Mesothelial cell of epicardium (in vitro differentiated cells): ENCODE measurements at places on chromosomes 11 and 22. TPM values are rescaled to one million over a fixed set of nuclear protein-coding genes. Genes with fewer than 3 reads are reported as not detected.

DNA sequence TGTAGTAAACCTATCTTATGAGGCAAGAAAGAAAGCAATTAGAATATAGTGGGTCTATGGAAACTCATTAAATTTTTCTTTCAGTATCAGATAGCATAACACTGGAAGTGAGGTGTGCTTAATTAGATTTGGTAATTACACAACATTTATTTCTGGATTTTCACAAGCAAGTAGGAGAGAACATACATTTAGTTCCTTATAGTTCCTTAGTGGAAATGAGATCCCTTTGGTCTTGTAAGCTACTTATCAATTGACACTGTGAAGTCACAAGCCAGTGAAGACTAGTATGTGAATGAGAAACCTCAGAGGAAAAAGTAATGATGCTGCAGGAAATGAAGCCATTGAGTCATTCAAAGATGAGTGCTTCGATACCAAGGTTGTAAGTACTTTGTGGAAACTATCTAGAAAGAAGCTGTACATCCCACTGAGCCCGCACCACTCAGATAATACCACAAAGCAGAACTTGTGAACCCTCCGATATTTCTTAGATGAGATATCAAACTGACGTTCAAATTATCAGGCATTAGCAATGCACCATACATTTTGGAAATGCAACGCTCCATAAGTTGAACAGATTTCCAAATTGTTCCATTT is 53.5 kb downstream of the ENTHD1 start:
- DNase-seq, result no peak

GRCh38 chr11:118988280-118988679 is 9.7 kb upstream of the CENATAC start:
- no peak for DNase-seq

- no peak for DNase-seq
Measured at GRCh38 chr11:46668480-46669085, 31.8 kb downstream of the ARHGAP1 start.

DNA sequence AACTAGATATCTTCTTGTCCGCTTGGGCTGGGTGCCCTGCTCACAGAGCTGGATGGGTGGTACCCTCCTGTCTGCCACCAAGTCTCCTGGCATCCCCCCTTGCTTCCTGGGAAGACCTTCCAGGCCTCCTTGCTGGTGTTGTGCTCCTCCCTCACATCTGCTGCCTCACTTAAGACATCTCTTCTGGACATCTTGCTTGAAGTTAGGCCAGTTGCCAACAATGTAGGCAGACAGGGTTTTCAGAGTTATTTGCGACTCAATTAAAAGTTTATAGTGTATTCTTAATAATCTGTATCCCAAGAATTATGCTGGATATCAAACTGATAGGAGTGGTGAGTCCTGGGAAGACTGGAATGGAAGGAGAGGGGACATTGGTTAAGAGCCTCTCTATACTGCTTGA is 64.0 kb upstream of the TNRC6B start:
- DNase-seq, result no peak

PDE2A gene
- total RNA-seq, result 0.63 to 1.4 TPM (median 1.1 TPM) in 3 replicates

DNA sequence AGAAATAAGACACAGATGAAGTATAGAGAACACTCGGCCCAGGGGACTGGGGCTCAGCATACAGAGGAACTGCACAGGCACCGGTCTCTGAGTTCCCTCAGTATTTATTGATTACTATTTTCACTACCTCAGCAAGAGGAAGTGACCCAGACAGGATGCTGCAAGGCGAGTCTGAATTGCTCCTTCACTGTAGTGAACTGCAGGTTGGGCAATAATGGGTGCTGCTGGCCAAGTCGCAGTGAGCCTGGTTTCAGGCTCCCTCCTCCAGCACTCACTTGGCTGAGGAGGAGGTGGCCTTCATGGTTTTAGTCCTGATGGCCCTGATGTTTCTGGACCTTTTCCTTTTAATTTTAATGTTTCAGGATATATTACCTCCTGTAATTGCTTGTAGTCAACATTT is 10.4 kb downstream of the OR52K2 start:
- DNase-seq, result no peak

DNA sequence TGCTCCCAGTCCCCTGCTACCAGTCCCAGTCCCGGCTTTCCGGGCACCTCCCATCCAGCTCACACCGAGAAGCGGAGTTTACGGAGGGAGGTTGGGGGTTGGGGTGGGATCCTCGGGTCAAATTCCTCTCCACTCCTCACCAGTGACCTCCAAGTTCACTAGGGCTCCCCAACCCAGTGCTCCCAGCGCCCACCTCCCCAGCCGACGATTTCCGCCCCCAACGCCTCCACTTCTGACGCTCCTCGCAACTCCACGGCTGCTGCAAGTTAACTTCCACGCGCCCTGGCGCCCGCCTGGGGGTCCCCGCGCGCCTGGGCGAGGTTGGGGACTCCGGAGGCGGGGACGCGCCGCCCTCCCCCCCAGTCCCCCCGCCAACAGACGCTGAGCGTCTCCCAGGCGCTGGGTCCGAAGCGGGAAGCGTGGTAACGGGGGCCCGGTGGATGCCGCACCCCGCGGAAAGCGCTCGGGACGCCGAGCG is 526 bp downstream of the TPST2 start:
- DNase-seq, result peak; percentile 44

DNA sequence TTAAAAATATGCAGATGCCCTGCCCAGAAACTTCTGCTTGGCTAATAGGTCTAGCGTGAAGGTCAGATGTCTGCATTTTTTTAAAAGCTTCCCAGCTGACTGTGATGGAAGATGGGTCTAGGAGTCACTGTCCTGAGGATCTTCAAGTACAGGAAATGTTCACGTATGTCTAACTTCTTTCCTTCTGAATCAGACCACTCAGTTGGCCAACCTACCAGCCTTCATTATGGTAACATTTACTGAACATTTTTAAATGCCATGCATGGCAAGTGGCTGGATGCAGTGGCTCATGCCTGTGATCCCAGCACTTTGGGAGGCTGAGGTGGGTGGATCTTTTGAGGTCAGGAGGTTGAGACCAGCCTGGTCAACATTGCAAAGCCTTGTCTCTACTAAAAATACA is 1.1 kb upstream of the PRG2 start:
- no peak for DNase-seq

IGF2 gene
- 3,009 to 3,275 TPM (median 3,171 TPM) in 3 replicates for total RNA-seq

CNTF gene
- total RNA-seq, result 2.5 to 2.7 TPM (median 2.7 TPM) in 3 replicates

- DNase-seq, result no peak
Measured at GRCh38 chr11:128424851-128425285, 162.5 kb downstream of the ETS1 start.

PKDREJ gene
- total RNA-seq, result 0.02 to 0.04 TPM in 2 of 3 replicates, not detected in the other

OR5B21 gene
- total RNA-seq, result not detected in 3 replicates

GRCh38 chr11:35928688-35929395 is 15.0 kb upstream of the LDLRAD3 start:
- DNase-seq, result no peak

DNA sequence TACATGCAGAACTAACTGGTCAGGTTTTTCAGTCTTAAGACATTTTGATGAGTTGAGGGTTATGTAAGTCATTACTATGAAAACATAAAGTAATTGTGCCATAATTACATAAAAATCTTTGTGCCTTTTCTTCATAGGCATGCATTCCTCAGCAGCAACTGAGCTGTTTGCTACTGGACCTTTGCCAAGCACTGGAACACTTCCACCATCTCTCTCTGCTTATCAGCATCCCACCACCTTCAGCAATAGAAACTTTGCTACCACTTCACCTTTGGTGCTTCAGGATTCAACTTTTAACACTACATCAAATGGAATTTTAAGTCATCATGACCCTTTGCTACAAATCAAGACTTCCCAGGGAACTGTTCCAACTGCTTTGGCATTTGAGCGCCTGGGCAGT is 39.0 kb downstream of the QSER1 start:
- DNase-seq, result no peak
